ENCODE measurements at places on chromosomes 4 and X.

- DNase-seq: peak; percentile 57
These were observed 28.7 kb downstream of the CLDN34 start for GRCh38 chrX:9995855-9996339.

DNA sequence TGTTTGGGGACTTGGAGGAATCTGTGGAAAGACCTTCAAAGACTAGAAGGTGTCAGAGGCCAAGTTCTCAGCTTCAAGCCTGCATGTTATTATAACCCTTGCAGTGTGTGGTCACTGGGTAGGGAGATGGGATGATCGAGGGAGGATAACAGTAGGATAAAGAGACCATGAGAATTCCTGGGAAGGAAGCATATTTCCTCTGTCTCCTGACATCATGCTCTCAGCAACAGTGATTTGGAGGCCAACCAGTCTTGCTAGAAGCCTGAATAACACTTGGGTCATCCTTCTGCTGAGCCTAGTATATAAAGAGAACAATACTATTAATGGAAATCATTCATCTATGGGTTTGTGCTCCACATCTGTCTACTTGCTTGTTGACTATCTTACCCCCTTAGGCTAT, 40.9 kb upstream of the ANXA3 start:
- no peak for DNase-seq

GRCh38 chr4:165758086-165758485, 115.0 kb upstream of the TLL1 start:
- DNase-seq: no peak

DNA sequence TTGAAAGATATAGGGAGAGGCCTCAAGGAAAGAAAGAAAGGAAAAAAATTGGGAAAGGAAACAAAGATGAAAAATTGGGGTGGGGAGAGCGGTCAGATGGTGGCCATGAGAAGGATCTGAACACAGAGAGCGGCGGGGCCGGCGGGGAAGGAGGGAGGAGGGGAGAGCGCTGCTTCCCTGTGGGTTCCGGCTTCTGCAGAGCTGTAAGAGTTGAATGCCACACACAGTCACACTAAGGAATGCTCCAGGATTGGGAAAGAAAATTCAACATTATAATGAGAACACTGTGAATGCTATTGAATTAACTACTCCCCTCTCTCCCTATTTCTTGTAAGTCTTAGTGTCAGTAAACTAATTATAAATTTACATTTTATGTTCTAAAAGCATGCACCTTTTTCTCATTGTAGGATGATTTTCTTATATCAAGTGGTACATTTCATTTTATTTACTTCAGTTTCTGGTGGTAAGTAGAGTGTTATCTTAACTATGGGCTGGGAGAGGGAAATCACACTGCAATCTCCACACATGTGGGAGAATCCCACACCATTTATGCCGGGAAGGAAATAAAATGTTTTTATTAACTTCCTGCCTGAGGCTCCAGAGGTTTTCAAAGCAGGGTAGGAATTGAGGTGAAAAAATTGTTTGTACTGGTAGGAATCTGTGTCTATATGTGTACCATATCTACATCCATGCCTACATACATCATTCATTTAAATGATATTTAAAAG, 904 bp downstream of the F11 start:
- DNase-seq: no peak

DNA sequence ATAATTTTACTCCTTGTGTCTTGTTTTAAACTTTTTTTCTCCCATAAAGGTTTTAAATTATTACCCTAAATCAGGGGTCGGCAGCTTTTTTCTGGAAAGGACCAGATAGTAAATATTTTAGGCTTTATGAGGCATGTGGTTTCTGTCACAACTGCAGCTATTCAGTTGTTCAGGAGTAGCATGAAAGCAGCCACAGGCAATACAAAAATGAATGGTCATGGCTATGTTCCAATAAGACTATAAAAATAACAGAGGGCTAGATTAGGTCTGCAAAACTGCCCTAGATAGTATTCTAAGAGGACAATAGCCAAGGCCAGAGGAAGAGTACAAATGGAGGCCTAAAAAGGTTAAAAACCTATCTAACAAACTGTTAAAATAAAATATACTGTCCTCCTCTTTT, 24.6 kb downstream of the HERC5 start:
- no peak for DNase-seq

GRCh38 chrX:136879001-136879687, 1.4 kb downstream of the RBMX start:
- no peak for DNase-seq

DNA sequence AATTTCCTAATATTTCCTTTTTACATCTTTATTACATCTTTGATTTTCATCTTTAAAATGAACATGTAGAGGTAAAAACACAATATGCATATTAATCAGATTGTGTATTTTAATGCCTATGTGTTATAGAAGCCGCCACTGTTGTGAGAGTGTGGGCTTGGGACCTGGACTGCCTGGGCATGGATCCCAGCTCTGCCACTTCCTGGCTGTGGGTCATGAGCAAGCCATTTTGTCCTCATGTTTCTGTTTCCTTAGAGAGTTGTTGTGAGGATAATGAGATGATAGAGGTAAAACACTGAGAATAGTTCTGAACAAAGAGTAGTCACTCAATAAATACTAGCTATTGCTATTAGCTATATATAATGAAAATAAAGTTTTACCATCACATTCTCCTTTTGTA, 38.4 kb upstream of the SCOC start:
- DNase-seq: no peak

- DNase-seq: no peak
These were observed 57.1 kb downstream of the TNIP2 start for GRCh38 chr4:2698951-2699505.

GRCh38 chrX:107748506-107748905, 27.1 kb downstream of the TSC22D3 start:
- DNase-seq: no peak

DNA sequence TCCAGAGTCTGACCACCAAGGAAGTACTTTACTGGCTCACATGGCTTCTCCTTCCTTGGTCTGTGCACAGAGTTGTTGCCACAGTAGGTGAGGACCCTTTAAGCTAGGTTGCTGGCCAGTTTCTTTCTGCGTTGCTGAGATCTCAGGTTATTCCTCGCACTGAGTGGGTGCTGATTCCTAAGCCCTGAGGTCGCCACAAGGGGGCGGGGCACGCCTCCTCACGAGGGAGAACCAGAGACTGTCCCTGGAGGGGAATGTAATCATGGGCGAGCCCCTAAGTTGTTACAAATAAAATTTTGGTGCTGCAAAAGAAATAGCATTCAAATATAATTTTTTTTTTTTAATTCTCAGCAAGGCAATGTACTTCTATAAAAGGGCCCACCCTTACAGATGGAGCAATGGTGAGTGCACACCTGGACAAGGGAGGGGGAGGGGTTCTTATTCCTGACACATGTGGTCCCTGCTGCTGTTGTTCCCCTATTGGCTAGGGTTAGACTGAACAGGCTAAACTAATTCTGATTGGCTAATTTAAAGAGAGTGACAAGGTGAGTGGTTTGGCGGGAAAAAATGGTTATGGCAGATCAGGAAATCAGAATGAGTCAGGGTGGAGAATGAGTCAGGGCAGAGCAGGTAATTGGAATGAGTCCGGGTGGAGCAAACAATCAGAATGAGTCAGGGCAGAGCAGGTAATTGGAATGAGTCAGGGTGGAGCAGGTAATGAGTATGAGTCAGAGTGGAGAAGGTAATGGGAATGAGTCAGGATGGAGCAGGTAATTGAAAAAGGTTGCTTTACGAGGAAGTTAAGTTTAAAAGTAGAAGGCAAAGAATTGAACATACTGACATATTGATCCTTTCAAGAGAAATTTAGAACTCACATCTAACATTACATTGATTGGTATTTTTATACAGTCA, 107.5 kb downstream of the VSIG4 start:
- DNase-seq: no peak

DNA sequence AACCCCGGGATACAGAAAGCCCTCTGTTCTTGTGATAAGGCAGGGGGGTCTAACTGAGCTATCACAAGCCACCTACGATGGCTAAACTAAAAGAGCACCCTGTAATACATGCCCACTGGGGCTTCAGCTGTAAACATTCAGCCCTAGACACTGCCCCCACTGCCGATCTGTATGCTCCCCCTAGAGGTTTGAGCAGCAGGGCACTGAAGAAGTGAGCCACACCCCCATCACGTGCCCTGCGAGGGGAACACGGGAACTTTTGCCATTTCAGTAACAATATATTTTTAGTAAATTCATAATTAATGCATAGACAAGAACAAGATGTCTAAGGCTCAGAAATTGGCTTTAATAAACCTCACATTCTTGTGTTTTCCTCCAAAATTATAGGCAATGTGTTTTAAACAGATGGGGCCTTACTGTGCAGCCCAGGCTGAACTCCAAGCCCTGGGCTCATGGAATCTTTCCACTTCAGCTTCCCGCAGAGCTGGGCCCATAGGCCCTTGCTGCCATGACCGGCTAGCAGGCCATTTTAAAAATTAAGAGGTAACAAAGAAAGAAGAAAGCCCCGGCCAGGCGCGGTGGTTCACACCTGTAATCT, 235.3 kb upstream of the SFRP2 start:
- DNase-seq: no peak

DNA sequence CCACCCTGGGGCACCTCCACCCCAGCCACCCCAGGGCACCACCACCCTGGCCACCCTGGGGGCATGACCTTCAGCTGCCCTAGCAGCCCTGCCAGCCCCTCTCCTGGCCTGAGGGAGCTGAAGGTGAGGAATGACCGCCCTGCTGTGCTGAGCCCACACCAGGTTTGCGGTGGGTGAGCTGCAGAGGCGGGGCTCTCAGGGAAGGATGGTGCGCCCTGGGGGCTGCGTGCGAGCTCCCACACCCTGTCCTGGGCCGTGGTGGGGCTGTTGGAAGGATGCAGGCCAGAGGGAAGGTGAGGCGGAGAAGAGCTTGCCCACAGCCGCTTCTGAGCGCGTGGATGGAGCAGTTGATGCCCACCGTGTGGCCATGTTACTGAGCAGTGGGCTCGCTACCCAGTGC, 17.7 kb downstream of the UVSSA start:
- no peak for DNase-seq

GRCh38 chrX:42934020-42934726, 156.2 kb upstream of the PPP1R2C start:
- no peak for DNase-seq

- DNase-seq: no peak
These were observed 5.1 kb upstream of the SPON2 start for GRCh38 chr4:1177274-1178141.

DNA sequence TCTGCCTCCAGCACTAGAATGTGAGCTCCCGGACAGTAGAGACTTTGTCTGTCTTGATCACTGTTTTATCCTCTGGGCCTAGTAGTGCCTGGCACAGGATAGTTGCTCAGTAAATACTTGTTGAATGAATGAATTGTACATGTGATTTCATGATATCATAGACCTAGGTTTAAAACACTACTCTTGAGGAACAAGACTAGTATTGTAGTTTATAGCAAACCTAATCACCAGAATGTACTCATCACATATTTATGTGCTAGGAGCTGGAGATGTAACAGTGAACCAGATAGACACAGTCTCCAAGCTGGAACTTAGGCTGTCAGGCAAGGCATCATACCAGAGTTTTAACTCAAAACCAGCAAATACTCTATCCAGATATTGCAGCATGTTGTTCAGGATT, 23.5 kb downstream of the GAB3 start:
- DNase-seq: no peak

GRCh38 chrX:37364666-37365065, 15.5 kb downstream of the PRRG1 start:
- DNase-seq: no peak

DNA sequence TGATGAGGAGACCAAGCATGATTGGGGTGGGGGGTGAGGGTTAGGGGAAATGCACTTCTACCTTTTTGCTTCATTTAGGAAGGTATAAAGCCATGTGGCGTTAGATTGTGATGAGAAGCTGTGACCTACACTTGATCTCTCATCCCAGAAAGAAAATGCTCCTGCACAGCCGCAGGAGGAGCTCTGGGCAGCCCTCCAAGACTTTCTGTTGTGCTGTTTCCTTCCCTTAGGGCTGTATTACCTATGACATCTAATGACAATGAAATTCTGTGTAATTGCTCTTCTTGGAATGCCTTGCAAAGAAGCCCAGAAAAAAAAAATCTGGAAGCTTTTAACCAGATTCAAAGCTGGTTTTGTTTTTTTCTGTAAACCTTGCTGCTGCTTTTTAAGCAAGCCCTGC, 13.4 kb downstream of the PRPS2 start:
- DNase-seq: no peak

DNA sequence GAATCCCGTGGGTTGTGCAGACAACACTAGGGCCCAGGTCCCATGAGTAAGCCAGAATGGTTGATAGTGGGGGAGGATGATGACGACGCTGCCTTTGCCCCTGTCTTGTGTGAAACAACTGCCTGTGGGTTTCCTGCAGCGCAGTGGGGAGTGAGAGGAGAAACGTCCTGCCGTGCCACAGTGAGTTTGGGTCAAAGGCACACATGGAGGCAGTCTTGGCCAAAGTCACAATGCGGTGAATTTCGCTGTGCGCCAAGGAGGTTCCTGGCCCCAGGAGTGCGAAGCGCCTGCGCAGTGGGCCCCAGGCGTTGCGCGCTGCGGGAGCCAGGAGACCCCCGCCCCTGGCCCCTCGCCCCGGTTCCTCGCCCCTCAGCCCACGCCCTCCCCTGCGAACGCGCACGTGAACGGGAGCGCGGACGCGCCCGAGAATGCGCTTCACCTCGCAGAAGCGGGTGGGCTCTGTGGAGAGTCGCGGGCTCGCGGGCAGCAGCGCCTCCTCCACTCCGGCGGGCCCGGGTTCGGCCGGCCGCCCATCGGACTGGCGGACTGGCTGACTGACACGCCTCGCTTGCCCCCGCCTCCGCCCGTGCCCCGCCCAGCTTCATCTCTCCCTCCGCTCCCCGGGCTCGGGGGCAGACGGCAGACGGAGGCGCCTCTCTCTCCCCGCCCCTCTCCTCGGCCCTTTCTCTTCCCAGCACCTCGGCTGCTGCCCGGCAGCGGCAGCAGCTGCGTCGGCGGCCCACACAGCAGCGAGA, at the start of gene NUDT10:
NUDT10 (plus strand) TSS at position 635 of the 755 bp plus-strand sequence. CDS start 144 bp downstream, outside the sequence.
- no peak for DNase-seq

DNA sequence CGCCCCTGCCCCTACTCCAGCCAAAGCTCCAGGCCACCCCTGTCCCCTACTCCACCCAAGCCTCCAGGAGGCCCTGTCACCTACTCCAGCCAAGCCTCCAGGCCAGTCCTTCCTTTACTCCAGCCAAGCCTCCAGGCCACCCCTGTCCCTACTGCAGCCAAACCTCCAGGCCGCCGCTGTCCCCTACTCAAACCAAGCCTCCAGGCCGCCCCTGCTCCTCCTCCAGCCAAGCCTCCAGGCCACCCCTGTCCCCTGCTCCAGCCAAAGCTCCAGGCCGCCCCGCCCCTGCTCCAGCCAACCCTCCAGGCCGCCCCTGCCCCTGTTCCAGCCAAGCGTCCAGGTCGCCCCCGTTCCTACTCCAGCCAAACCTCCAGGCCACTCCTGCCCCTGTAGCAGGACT, 5.1 kb upstream of the ASMT start:
- DNase-seq: no peak

DNA sequence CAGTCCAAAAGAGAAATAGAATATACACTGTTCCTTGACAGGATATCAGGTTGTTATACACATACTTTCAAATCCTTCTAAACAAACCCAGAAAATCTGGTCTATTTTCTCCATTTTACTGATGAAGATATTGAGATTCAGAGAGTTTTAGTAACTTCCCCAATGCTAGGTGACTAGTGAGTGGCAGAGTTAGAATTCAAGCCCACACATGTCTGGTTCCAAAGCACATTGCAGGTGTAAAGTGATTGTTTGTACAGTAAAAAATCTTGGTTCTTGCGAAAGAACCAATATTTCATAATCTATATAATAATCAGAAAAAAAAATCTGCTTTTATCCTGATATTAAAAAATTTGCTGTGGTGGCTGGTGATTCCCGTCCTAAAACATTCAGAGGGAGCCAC, 39.5 kb upstream of the EMCN start:
- no peak for DNase-seq

GRCh38 chr4:71188156-71188640, 150.6 kb upstream of the SLC4A4 start:
- DNase-seq: no peak

All from DMS 273 treated with DMSO at 0.1 percent for 48 hours (cell line).